ENCODE measurements at places on chromosomes 6 and 20.

DNA sequence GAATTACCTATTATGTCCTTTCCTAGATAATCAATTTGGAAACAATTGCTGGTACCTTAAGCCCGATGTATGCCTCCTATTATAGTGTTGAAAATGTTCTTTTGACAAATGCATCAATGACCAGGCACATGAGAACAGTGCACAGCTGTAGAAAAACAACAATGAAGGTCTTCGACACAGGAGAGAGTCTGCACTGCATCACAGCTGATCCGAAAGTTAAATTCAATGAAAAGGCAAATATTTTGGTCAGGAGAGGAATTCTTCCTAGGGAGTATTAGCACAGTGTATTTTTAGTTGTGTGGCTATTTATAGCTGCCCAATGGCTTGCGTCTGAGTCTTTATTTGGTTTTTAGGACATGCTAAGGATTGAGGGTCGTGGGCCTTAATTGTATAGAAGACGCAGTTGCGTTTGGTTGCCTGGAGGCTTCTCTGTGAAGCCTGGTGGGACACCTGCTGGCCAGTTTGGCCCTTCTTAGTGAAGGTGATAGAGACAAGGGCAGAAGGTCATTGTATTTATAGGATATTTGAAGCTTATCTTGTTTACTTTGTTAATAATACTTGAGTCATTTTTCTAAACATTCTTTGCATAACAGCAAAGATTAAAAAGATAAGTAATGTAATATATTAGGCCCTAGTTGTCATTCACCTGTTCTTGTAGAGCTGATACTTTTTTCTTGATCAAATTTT lies 72.3 kb downstream of the CDYL start:
- no peak for DNase-seq

GRCh38 chr6:2961506-2961905 lies 9.9 kb downstream of the SERPINB6 start:
- no peak for DNase-seq

- no peak for DNase-seq
Measured at GRCh38 chr6:4364711-4365110, 229.3 kb upstream of the ECI2 start.

DNA sequence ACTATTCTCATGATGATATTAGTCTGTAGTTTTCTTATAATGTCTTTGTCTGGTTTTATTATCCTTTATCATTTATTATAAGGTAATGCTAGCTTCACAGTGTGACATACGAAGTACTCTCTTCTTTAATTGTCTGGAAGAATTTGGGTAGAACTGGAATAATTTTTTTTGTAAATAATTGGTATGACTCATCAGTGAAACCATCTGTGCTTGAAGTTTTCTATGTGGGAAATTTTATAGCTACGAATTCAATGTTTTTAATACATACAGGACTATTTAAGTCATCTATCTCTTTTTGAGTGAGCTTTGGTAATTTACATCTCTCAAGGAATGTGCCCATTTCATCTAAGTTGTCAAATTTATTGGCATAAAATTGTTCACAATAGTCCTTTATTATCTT lies 86.3 kb downstream of the SOD2 start:
- no peak for DNase-seq

DNA sequence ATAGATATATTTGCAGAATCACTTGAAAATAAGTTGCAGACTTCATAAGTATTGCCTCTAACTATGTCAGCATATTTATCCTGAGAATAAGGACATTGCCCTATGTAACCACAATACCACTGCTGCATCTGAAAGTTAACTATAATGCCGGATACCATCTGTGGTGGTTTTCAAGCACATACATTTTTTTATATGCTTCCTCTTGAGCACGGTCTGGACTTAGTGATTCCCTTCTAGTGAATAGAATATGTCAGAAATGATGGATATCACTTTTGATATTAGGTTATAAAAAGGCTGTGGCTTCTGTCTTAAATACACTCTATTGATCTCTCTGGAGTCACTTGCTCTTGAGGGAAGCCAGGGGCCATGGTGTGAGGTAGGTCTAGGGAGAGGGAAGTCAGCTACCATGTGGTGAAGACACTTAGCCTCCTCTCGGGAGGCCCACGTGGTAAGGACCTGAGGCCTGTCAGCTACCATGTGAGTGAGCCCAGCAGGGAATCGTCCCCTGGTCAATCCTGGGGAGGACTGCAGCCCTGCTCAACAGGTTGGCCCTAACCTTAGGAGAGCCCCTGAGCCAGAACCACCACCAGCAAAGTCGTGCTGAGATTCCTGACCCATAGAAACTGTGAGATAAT lies 57.5 kb downstream of the CCDC170 start:
- no peak for DNase-seq

GRCh38 chr6:153405931-153406330 lies 274.8 kb upstream of the RGS17 start:
- no peak for DNase-seq

DNA sequence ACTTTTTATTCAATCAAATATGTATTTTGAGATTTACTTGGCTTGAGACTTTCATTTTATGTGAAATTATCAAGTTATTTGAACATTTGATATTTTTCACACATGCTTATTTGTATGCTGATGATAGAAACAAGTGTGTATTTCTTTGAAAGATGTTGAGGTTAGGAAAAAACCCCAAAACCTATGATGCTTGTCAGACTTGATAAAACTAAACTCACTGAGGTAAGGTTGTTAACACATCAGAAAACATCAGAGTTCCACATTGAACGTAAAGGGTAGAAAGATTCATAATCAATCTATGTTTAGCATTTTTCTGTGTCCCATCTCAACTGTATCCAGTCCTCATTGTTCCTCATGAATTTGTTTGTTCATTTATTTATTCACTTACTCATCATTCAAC lies 12.2 kb downstream of the SF3B5 start:
- no peak for DNase-seq

GRCh38 chr20:13180986-13181889 lies 39.8 kb upstream of the ISM1 start:
- DNase-seq = no peak

DNA sequence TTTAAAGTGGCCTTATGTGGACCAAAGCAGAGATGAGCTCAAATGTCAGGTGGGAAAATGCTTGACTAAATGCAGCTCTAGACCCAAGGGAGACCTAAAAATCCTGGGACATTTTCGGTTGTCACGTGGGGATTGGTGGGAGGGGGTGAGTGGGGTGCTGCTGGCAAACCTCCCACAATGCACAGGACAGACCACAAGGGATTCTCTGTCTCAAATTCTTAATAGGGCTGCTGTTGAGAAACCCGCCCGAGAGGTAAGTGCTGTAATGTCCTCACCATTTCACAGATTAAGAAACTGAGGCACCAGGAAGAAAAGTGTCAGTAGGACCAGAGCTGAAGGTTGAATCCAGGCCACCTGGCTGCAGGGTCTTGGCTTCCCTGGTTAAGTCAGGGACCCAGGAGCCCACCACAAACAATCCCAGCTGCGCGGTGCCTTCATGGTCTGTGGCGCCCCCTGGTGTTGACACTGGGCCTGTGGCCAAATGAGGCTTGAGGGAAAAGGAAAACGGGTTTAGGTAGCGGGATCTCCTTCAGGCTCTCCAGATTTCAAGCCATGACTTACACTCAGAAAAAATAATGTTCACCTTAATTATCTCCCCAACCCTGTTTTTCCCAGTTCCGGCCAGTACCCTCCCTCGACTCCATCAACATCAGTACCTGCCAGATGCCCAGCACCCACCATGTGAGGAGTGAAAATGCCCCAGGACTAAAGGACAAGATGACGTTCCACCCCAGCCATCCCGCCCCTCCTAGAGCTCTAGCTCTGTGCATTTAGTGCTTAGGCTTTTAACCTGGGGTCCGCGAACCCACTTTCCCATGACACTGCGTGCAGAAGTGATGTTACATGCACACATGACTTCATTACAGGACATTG lies 7.2 kb downstream of the HLA-G start:
- no peak for DNase-seq

GRCh38 chr6:12379181-12379580 lies 89.0 kb downstream of the EDN1 start:
- DNase-seq = no peak

- no peak for DNase-seq
Measured at GRCh38 chr20:50211091-50211490, 20.5 kb downstream of the CEBPB start.

DNA sequence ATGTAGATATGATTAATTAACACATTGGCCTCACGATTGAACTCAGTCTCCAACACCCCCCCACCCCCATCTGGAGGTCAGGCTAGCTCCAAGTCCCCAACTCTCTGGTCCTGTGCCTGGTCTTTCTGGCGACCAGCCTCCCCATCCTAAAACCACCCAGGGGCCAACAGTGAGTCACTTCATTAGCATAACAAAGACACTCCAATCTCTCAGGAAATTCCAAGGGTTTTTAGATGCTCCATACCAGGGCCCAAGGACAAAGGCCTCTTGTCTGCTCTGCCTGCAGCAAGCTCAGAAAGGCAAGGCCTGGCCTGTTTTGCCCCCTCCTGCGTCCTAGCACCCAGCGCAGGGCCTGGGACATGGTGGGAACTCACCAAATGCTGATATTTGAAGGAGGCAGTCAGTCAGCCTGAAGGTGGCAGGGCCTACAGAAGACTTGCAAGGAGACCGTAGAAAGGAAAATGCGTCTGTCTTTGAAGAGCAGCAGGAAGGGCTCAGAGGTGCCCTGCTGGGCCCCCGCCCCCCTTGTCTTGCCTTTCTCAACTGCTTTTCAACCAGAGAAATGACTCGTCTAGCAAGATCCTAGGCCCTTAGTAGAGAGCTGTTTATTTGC lies 184.7 kb downstream of the CDH4 start:
- no peak for DNase-seq

- DNase-seq = no peak
Measured at GRCh38 chr6:168217880-168218537, 101.6 kb downstream of the DACT2 start.

GRCh38 chr6:17724341-17724740 lies 17.6 kb upstream of the NUP153 start:
- no peak for DNase-seq

- no peak for DNase-seq
Measured at GRCh38 chr20:45817376-45818194, 5.1 kb downstream of the UBE2C start.
